HuH-7.5 (cell line): ENCODE measurements at places on chromosomes 1 and 21.
A peak's percentile ranks its signal among the peaks of the same experiment; 100 is the strongest.

GRCh38 chr21:14308234-14308633, 74.7 kb downstream of the HSPA13 start:
- DNase-seq: no peak

DNA sequence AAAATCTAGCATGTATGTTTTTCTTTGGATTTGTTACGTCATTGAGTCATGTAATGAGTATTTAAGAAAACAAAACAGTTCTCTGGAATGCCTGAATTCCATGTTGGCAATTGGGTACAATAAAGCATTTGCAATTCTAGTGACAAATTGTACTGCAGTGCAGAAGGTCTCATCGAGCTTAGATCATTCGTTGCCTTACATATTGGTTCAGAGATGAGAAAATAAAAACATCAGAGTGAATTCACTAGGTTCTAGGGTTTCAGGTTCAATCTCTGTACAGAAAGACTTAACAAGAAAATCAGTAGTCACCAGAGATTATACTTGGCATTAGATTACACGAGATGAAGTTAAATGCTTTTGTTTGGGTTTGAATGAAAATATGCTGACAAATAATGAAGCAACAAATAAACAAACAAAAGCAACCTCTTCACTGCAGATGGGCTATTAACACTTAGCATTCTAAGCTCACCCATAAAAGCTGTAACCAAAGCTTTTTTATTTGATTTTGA, 124.7 kb downstream of the RYR2 start:
- no peak for DNase-seq

- no peak for DNase-seq
Observed at GRCh38 chr21:37208056-37208721, 58.9 kb downstream of the VPS26C start.

DNA sequence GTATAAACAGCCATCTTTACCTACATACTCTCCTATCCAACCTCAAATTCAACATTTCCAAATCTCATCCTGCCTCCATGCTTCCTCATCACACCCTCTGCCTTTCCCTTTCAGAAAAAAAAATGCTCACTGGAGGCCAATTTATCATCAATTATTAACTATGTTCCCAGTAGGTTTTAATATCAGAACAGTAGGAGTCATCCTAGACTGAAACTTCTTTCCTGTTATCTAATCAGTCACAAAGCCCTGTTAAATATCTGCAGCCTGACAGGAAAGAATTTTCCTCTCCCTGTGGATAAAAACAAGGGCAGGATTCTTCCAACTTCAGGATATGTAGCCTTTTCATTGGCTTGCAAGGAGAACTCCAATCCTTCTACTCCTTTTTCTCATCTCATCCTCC, 28.4 kb downstream of the EGLN1 start:
- DNase-seq: no peak

DNA sequence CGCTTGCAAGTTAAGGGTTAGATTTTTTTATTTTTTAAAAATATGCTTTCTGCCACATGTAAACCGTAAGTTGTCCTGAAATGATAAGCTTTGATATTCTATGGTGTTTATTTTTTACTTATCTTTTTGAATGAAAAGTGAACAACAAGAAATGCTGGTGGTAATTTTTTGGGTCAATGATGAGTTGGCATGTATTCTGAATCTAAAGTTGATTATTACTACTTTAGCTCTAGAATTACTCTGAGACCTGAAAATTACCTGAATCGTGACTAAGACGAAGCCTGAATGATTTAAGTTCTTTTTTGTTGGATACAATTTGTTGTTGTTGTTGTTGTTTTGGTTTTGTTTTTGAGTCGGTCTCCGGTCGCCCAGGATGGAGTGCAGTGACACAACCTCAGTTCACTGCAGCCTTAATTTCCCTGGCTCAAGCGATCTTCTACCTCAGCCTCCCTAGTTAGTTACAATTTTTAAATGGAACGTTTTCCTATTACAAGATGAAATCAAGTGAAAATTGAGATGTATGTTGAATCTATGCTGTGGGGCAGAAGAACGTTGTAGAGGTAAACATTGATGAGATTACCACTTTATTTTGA, 941 bp downstream of the RABGGTB start:
- DNase-seq: no peak

- DNase-seq: no peak
Observed at GRCh38 chr1:226541631-226542622, 6.6 kb upstream of the STUM start.

DNA sequence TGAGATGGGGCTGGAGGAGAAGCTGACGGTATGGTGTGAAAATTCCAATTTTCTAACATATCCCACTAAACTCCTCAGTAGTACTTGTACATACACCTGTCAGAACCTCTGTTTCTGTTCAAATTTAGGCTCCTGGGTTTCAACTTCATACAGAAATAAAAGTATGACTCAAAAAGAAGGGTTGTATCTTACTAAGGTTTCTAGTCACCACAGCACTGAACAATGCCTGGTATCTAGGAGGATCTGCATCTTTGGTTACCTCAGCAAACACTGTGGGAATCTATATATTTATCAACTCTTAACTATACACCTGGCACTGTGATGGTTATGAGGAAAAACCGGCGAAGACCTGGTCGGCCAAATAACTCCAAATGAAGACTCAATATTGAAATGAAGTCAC, 13.8 kb downstream of the RBM34 start:
- DNase-seq: no peak

- no peak for DNase-seq
Observed at GRCh38 chr1:45317166-45317565, 9.5 kb upstream of the HPDL start.

DNA sequence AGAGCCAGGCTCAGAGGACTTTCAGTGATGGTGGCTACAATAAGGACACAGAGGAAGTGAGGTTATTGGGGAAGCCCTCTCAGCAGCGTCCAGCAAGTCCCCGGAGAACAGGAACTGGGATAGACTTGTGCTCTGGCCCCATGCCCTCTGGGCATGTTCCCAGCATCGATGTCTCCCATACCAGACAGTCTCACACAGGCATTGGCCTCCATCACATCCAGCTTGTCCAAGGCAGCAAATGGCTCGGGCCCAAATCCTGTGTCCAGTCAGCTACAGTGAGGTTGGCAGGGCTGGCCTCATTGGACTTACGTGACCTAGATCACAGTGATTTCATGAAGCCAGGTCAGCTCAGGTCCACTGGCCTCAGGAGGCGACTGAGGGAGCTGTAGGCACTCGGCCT, 19.6 kb upstream of the TMEM54 start:
- DNase-seq: no peak

DNA sequence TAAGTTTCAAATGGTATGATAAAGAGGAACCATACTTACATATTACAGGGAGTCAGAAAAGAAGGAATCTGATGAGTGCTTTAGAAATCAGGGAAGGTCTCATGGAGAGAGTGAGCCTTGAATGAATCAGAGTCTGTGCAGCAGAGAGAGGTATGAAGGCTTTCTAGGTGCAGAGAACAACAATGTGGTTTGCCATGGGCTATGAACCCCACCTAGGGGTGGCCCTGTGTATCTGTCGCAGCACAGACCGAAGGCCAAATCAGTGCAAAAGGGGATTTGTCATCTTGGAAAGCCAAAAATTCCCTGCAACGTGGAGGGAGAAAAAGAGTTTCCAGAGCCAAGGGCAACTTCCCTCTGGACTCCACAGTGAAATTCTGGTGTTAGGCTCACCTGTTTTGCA, 3.5 kb downstream of the PAPPA2 start:
- DNase-seq: peak; percentile 6

DNA sequence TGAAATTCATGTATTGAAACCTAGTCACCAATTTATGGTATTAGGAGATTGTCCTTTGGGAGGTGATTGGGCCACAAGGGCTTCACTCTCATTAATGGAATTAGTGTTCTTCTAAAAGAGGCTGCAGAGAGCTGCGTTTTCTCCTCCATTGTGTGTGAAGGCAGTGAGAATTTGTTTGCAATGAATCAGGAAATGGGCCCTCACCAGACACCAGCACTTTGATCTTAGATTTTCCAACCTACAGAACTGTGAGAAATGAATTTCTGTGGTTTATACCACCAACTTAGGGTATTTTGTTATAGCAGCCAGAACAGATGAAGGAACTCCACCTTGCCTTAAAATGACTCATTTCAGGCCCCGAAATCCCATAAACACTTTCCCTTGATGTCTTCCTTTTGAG, 544.2 kb downstream of the RWDD3 start:
- no peak for DNase-seq

DNA sequence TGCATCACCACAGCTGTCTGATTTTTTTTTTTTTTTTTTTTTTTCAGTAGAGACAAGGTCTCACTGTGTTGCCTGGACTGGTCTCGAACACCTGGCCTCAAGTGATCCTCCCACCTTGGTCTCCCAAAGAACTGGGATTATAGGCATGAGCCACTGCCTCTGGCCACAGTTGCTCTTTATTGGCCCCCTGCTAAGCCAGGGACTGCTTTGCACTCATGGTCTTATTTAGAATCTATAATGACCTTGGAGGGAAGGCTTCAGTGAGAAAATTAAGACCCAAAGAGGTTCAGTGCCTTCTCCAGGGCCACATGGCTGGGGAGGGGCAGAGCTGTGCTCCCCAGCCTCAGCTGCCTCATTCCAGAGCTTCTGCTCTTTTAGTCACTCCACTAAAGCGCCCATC, 84.9 kb downstream of the PTPRU start:
- no peak for DNase-seq

DNA sequence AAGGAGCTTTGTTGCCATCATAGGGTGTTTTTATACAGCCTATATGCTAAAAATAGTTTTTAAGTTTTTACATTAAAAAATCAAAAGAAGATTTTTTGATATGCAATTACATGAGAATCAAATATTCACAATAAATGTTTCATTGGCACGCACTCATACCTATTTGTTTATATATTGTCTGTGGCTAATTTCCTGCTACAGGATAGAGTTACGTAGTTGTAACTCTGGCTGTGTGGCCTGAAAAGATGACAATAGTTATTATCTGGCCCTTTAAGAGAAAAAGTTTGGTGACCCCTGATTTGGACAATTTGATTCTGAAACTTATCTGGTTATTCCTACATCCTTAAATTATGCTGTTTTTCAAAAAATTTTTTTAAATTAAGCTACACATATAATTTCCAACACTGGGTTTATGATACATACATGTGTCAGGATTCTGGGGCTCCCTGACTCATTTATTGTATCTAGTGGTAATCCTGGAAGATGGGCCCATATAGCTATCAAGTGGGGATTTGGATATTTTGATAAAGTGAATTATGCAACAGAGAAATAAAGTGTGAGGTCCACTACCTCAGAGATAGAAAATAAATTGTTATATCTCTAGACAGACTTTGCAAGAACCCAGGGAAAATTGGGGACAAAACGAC, 370.2 kb upstream of the LYPLAL1 start:
- DNase-seq: no peak

- no peak for DNase-seq
Observed at GRCh38 chr21:32003411-32003810, 130.6 kb downstream of the HUNK start.

DNA sequence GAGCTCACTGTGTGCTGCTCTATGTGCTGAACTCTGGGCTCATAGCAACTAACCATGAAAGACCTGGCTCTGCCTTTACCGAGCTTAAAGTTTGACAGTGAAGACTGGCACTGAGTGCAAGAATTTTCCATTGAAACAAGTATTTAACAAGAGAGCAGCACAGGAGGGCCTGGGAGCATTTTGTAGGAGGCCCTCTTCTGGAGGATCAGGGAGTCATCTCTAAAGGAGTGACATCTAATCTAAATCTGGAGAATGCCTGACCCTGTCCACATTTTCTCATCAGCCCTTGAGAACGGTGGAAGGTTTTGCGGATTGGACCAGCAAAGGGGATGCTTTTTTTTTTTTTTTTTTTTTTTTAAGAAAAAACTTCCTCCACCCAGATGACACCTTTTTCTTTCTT, 150.8 kb downstream of the ROR1 start:
- DNase-seq: no peak

GRCh38 chr1:20696397-20697333, 21.1 kb downstream of the KIF17 start:
- DNase-seq: peak; percentile 83

DNA sequence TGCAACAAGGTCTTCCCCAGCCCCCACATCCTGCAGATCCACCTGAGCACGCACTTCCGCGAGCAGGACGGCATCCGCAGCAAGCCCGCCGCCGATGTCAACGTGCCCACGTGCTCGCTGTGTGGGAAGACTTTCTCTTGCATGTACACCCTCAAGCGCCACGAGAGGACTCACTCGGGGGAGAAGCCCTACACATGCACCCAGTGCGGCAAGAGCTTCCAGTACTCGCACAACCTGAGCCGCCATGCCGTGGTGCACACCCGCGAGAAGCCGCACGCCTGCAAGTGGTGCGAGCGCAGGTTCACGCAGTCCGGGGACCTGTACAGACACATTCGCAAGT, 3.8 kb downstream of the ZBTB18 start:
- DNase-seq: no peak
